ENCODE measurements at places on chromosomes 12 and 14.

- no peak for DNase-seq
Measured at GRCh38 chr12:4849795-4850345, 59.8 kb upstream of the KCNA1 start.

DNA sequence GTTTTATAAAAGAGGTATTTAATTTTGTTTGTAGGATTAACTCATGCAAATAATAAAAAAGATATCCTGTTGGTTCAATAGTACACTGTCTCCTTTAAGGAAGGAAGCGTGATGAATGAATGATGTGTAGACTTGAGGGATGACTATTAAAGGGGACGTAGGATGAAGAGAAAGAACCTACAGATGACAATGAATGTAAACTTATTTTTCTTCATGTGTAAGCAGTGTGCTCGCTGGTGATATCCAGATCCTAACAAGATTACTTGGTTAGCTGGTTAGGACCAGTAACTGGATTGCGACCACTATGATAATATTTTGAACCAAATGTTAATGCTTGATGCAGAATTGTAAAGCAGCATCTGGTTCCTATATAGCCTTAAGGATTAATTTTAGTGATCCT lies 2.6 kb downstream of the ARF6 start:
- DNase-seq = no peak

GRCh38 chr12:103382736-103383346 lies 112.9 kb downstream of the C12orf42 start:
- DNase-seq = no peak

DNA sequence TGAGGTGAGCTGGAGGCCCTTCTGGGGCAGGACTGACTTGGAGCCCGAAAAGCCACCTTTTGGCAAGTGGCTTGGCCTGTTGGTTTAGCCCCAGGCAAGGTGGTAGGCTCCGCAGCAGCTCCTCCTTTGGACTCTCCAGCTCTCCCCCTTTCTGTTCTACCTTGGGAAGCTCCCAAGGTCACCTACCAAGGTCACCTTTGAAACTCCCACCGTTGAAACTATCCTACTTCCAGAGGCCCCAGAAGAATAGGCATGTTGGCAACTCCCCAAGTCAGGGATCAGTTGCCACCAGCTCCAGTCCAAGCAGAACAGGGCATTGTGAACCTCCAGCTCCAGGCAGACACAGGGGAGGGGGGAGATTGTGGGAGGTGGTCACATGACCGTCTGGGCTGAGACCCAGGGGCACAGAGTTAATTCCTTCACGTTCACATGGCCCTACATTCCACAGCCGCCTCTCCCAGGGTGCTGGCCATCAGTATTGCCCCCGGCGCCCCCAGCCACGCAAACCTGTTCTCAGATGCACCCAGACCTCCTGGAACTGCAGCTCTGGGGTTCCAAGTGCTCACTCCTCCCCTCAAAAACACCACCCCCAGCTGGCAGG lies 14.4 kb downstream of the IRF2BPL start:
- peak; percentile 32 for DNase-seq
